EH (cell line): ENCODE measurements at places on chromosomes 7 and 10.

- DNase-seq = no peak
Measured at GRCh38 chr7:132023466-132023865, 467.0 kb upstream of the PODXL start.

DNA sequence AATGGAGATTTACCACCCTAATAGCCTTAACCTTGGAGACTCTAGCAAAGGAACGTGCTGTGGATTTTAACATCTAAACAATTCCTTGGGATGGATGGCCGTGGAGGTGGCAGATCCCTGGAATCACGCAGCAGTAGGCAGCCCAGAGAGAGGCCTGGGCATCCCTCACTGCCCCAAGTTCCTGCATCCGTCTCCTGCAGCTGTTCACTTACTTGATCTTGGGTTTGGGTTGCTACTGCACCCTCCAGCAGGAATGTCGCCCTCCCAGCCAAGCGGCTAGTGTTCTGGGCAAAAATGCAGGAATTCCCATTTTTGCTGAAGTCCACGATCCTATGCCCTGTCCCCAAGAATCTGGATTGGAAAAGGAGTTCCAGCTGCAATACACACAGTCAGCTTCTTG is 166.7 kb upstream of the SH2B2 start:
- DNase-seq = no peak

DNA sequence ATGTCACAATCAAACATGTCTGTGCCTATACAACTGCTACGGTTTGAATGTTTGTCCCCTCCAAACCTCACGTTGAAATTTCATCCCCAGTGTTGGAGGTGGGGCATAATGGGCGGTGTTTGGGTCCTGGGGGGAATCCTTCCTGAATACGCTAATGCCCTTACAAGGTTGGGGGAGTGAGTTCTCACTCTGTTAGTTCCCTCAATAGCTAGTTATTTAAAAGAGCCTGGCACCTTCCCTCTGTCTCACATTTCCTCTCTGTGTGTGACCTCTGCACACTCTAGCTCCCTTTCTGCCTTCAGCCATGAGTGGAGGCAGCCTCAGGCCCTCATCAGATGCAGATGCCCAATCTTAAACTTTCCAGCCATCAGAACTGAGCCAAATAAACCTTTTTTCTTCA is 129.5 kb downstream of the GRM8 start:
- no peak for DNase-seq

DNA sequence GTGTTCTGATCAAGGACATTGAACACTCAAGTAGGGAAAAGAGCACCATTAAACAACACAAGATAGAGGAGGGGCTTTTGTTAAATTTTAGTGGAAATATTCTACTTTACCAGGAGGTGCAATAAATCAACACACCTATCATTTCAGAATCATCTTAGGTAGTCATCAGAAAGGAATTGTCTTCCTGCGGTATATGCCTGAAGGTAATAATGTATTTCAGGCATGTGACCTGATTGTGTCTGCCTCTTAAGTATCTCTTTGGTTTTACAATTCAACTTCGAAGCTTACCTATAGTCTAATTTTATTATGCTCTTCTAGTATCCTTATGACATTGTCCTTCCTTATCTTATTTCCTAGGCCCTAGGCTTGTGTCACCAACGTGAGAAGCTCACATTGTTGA is 58.6 kb upstream of the LAMB4 start:
- DNase-seq = no peak
